ENCODE measurements at places on chromosomes 5 and 9.

DNA sequence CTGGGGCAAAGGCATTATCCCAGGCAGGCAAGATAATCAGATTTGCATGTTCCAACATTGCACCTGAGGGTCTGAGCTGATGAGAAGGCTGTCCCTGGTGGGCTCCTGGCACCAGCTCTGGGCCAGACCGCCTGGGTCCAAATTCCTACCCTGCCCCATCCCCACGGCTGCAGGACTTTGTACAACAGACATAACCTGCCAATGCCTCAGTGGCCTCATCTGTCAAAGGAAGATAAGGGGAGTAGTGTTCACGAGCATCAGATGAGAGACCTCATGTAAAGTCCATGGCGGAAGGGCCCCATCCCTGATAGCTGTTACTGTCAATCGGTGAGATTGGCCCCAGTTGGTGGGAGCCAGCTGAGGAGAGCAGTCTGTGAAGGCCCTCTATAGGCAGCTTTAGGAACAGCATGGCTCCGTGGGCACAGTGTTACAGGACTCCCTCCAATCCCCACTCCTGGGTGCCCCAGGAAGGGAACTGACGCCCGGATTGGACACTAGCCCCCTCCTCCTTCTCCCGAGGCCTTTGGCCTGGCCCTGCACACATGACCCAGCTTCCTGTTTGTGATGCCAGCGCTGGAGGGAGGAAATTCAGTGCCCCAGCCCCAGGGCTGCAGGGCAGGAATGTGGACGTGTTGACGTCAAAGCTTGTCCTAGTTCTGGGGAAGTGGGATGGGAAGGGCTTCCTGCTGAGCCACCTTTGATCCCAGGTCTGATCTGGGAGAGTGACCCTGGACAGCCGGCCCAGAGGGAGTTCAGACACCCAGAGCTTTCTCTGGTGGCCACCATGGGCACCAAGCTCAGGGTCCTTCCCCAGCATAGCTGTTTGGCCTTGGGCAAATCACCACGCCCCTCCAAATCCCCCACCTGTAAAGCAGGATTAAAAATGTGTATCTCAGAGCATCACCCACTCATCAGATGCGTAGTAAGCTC, 56.2 kb downstream of the DUSP1 start:
- peak; percentile 23 for DNase-seq

DNA sequence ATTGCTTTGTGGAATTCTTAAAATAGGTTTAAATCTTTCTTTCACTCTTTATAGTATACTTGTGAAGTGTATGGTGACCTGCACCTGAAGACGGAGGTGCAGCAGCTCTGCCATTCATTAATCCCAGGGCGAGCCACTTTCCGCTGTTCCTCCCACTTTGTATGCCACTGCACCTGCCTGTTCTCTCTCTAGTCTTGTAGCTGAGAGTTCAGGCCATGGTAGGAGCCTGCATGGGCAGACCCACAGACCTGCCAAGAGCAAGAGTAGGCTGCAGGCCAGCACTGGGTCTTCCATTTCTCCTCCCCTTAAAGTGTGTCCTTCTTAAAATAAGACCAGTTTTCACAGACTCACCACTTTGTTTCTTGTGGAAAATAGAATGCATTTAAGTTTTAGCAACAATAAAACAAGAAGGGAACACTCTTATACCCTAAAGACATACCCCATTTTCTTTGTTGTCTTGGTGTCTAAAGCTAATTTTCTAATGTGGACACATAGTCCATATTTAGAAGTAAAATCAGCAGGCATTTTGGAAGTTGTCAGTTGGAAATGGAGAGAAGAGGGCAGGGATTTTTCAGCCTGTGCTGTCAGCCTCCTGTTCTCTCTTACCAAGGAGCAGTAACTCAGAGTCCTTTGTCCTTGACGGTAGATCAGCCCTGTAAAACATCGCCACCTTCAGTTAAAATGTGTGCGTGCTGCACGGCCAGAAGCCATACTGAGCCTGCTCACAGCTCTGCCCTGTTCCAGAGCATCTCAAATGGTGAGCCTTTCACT, 103.2 kb downstream of the SNCAIP start:
- DNase-seq: peak; percentile 53

GRCh38 chr9:34419716-34420504, 38.5 kb downstream of the FAM219A start:
- DNase-seq: no peak

GRCh38 chr9:128724744-128725211, 851 bp upstream of the ZDHHC12 start:
- DNase-seq: no peak

DNA sequence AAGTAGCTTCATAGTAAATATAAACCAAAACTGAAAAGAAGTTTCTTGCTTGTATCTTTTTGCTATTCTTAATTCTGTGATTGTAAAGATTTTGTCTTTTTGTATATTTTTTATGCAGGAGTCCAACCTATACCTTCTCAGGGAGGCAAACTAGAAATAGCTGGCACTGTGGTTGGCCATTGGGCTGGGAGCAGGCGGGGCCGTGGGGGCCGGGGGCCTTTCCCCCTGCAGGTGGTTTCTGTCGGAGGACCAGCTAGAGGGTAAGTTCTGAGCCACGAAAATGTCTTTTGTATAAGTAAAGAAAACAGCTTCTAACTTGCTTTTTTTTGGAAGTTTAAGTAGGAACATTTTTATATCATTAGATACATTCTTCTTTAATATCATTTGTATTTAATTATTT, 15.4 kb upstream of the PHF2 start:
- DNase-seq: no peak

DNA sequence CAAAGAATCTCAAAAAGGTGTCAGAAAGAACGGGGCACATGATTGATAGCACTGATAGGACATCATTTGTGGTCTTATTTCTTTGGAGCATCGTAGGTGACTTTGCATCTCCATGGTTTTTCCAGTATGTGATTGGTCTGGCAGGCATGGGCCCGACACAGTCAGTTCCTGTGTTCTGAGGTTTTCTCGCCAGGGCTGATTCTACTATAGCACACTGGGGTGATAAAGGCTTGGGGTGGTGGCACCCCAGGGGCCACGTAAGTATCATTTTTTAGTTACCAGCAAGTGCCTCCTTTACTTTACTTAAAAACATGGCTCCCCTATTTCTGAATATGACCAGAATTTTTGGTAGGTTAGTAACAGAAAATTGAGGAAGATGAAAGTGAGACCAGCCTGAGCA, 202.7 kb downstream of the RFK start:
- no peak for DNase-seq

DNA sequence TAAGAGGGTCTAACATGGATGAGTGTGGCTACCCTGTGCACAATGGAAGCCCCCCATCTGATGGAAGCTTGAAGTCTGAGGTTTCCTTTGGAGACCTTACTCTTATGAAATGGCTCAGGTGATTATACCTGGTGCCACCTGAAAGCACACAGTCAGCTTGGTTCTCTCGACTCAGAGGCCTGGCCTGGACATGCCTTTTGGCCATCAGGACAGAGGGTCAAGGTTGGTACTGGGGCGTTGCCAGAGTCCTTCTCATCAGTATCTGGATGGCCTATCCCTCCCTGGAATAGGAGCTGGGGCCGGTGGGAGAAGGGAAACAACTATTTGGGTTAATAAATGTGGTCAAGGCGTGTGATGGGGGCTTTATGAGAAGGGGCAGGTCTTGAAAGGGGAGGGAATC, 48.9 kb downstream of the COL27A1 start:
- DNase-seq: no peak

- no peak for DNase-seq
These were observed 270.2 kb downstream of the NTRK2 start for GRCh38 chr9:84939774-84940173.

DNA sequence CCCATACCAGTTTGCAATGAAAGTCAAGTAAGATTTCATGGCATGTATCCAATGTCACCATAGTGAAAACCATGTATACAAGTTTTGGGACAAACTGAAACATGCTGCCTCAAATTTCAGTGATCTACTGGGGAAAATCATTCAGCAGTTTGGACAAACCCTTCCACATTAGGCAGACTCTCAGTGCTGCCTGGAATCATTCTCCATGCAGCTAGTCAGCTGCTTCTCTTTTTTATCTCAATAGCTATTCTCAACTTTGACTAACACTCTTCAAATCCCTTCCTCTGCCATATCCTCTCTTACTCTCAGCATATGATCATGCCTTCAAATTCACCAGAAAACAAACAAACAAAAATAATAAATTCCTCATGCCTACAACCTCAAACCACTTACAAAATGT, 323.3 kb downstream of the MAN2A1 start:
- no peak for DNase-seq

- no peak for DNase-seq
These were observed 5.5 kb downstream of the QRFP start for GRCh38 chr9:130890870-130891687.

DNA sequence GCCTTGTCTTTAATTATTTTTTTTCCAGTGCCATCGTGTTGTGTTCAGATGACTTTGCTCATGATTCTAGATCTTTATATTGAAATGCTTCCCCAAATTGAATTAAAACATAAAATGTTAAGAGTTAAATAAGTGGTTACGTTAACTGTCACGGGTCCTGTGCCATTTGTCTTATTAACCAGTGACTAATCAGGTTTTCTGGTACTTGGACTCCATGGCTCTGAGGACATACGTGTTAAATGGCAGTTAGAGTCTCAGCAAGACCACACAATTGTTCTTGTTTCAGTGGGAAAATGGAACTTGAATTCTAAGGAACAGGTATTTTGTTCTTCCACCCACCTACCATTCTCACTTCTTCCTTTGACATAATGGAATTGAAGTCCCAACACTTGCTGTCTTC, 32.8 kb downstream of the ENTREP1 start:
- DNase-seq: no peak

DNA sequence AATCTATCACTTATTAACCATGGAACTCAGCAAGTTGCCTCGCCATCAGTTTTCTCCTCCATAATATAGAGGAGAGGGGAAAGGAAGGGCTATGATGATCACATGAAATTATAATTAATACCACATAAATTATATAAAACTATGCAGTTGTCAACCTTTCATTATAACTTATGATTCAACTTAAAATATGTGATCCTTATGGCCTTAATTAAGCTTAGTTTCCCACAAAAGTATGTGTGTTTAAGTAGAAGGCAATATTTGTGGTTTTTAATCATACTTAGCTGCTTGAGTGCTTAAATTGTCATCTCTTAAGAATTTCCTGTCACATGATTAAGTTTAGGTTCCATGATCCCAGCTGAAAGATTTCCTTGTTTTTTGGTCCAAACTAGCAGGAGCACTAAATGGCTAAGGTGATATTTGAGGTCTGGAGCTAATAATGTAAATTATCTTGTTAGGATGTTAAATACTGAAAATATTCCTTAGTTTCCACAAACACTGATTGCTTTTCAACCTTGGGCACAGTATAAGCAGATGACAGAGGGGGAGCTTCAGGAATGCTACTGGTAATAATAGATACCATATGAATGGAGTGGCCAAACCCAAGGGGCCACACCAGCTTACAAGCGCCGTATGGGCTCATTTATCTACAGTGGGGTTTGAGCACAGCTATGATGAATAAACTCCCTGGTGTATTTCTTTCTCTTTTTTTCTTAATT, 26.4 kb upstream of the F2R start:
- DNase-seq: peak; percentile 92

DNA sequence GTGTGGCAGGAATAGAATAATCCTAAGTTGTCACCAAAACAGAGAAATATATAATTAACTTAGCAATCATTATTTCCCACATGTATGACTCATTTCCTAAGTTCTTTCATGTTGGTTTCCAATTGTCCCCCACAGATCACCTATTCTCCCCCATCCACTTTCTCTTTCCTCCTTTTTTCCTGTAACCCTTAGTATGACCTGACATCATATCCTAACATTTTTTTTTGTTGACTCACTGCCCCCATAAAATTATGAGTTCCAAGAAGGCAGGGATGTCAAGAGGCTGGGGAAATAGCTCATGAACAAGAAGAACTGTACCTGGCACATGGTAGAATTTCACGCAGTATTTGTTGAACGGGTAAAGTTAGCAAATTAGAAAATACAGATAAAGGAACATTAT, 186.7 kb downstream of the DCP2 start:
- DNase-seq: no peak

DNA sequence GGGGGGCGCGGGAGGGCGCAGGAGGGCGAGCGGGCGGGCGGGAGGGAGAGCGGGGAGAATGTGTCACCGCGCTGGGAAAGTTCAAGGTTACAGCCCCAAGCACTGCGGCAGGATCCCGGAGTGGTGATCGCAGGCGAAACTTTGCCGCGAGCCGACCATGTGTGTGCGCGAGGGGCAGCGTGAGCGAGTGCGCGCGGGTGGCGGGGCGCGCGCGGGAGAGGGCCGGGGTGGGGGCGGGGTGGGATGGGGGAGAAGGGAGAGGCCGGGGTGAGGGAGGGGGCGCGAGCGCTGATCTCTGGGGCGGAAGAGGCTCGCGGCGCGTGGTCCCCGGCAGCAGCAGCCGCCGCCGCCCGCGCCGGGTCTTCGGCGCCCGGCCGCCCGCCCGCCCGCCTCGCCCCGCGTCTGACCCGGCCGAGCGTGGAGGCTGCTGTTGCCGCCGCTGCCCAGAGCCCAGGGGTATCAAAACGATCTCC, at the start of gene NFIB:
Gene NFIB (minus strand): TSS at position 191 of the 473 bp plus-strand sequence. CDS start 630 bp downstream, outside the sequence.
- DNase-seq: no peak

DNA sequence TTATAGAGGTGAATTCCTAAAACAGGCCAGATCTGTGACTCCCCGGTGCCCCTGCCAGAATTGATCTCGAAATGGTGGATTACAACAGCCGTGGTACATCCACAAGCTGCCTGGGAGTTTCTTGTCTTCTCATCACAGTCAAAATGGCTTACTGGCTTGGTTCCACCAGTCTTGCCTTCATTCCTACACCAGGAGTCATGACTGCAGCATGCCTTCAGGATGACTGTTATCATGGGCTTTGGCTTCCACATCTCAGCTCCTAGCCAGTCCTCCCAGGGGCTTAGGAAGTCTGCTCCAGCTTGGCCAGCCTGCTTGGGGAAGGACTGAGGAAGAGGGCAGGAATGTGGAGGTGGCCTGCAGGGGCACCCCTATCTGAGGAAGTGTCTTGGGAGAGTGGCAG, 132.9 kb upstream of the NR3C1 start:
- DNase-seq: peak; percentile 93

DNA sequence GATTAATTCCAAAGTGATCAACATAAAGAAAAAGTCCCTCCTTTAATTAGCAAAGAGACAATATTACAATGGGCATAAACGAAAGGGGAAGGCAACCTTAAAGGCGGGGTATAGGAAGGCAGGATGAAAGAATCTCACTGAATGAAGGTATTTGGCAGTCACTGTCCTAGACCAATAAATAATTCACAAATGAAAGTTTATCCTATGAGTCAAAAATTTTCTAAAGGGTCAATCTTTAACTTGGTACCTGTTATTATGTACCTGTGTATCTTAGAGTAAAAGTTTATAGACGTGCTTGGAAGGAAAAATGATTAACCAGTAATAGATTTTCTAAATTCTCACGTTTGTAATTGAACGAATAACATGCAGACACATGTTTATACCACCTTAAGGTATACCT, 945.8 kb upstream of the DMAC1 start:
- DNase-seq: no peak

- DNase-seq: no peak
These were observed 373.6 kb upstream of the SGCD start for GRCh38 chr5:155953335-155953734.

GRCh38 chr5:173578947-173579615, 37.4 kb downstream of the BOD1 start:
- DNase-seq: no peak

GRCh38 chr9:82894961-82895821, 167.8 kb downstream of the RASEF start:
- DNase-seq: no peak
